ENCODE measurements at places on chromosomes 4 and X. TPM values are rescaled to one million over a fixed set of nuclear protein-coding genes. Genes with fewer than 3 reads are reported as not detected.

GRCh38 chr4:114497116-114497515 is 101.5 kb upstream of the UGT8 start:
- DNase-seq: no peak
- no peaks in the 10 kb centered on the region for H3K4me1 ChIP-seq
- H3K27ac ChIP-seq: no peak overlapping the region
- H3K27me3 ChIP-seq: no peaks in the 10 kb centered on the region
- no peaks in the 10 kb centered on the region for H3K36me3 ChIP-seq

DNA sequence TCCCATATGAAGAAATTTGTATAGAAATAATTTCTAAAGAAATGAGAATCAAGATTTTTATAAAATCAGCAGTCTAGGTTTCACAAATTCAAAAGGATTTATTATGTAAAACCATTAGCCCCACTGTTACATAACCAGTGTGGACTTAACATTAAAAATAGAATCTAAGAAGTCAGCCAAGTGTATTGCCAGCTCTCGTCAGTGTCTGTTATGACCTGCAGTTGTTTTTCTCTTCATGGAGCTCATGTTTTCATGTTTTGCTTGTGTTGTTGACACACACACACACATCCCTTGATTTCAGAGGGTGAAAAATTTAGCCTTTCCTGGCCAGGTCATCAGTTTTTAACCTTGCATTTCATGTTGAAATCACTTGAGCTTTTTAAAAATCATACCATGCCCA is 39.5 kb downstream of the USP38 start:
- H3K27ac ChIP-seq: no peak overlapping the region
- peaks cover 22% of the 10 kb centered on the region for H3K36me3 ChIP-seq
- H3K4me1 ChIP-seq: no peaks in the 10 kb centered on the region
- H3K27me3 ChIP-seq: no peaks in the 10 kb centered on the region

Gene FABP2
- total RNA-seq: not detected

Gene GC
- not detected for total RNA-seq

Gene C4orf46
- 18.1 TPM for total RNA-seq

Gene MAGEE2
- total RNA-seq: not detected

- peak overlapping the region; percentile 75 for H3K27ac ChIP-seq
- peak overlapping the region; percentile 1 for H3K4me3 ChIP-seq
- peaks cover 2% of the 10 kb centered on the region for H3K27me3 ChIP-seq
- peaks cover 28% of the 10 kb centered on the region for H3K4me1 ChIP-seq
- peaks cover 6% of the 10 kb centered on the region for H3K36me3 ChIP-seq
- peak; percentile 40 for DNase-seq
Observed at GRCh38 chr4:7863911-7864681, 75.6 kb downstream of the AFAP1 start.

- H3K27me3 ChIP-seq: no peaks in the 10 kb centered on the region
- no peak overlapping the region for H3K27ac ChIP-seq
- H3K36me3 ChIP-seq: no peaks in the 10 kb centered on the region
- no peaks in the 10 kb centered on the region for H3K4me1 ChIP-seq
- DNase-seq: no peak
Observed at GRCh38 chr4:186813377-186814068, 89.9 kb upstream of the FAT1 start.

DNA sequence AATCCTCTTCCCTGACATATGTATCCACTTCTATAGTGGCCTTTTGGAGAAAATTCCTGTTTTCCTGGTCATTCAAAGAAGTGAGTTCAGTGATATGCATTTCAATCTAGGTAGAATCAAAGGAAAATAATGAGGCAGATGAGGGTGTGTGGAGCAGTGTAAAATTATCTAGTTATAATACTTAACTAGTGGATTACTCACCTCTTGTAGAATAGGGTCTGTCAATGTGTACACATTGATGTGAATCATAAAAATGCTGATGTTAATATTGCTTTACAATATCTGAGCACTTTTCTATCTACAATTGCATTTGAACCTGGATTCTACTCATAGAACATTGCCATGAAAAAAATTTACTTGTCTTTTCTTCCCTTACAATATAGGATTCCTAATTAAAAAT is 293.5 kb downstream of the GBA3 start:
- H3K4me3 ChIP-seq: no peak overlapping the region
- H3K27me3 ChIP-seq: no peaks in the 10 kb centered on the region
- no peak overlapping the region for H3K27ac ChIP-seq
- DNase-seq: no peak
- H3K36me3 ChIP-seq: no peaks in the 10 kb centered on the region

DNA sequence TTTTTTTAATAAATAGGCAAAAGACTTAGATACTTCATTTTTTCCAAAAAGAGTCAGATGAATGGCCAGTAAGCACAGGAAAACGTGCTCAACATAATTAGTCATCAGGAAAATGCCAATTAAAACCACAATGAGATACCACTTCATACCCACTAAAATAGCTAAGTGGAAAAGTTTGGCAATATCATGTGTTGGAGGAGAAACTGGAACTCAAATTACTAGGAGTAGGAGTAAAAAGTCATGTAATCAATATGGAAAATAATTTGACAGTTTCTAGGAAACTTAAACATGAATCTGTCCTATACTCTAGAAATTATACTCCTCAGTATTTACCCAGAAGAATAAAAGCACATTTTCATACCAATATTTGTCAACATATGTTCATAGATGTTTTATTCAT is 449.8 kb downstream of the INPP4B start:
- H3K4me3 ChIP-seq: peak overlapping the region; percentile 41
- no peak for DNase-seq
- H3K27me3 ChIP-seq: no peaks in the 10 kb centered on the region
- peak overlapping the region; percentile 63 for H3K27ac ChIP-seq
- peaks cover 91% of the 10 kb centered on the region for H3K36me3 ChIP-seq

Gene UGT2B10
- not detected for total RNA-seq
